ENCODE measurements at places on chromosomes 13 and 19. TPM values are rescaled to one million over a fixed set of nuclear protein-coding genes. Genes with fewer than 3 reads are reported as not detected.

- no peak for DNase-seq
These were observed 7.1 kb downstream of the YIPF2 start for GRCh38 chr19:10921199-10921909.

GRCh38 chr13:77653301-77653700, 44.2 kb upstream of the SLAIN1 start:
- no peak for DNase-seq

DNA sequence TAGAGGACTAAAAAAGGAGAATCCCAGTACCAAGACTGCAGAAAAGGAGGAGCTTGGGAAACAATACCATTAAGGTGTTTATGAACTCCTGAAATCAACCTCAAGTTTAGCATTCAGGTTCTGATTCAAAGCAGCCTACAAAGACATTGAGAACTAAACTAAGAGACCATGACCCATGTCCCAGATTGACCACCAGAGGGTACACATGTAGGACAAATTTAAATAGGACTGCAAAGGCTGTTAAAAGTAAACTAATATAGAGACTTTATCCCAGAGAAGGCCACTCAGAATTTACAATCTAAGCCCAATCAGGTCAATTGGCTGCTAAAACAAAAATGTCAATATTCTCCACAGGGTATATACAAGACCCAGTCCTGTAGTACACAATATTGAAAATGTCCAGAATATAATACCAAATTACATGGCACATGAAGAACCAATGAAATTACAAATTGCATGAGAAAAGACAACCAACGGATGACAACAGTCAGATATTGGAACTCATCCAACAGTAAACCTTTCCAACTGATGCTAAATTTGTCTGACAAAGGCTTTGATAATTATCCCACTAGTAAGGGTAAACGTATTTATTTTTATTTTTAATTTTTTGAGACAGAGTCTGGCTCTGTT, 682.4 kb downstream of the UQCRFS1 start:
- no peak for DNase-seq

The UBL5 gene
- 272 TPM for total RNA-seq

- DNase-seq: no peak
These were observed 57.9 kb upstream of the C1QTNF9 start for GRCh38 chr13:24251525-24251924.

The DUS3L gene
- total RNA-seq: 82.9 TPM

Data from fibroblast of the aortic adventitia (primary cell).